NAMALWA (cell line): ENCODE measurements at places on chromosomes 16 and 17.

- DNase-seq = peak; percentile 47
Observed at GRCh38 chr16:11576427-11577289, 10.1 kb downstream of the LITAF start.

- no peak for DNase-seq
Observed at GRCh38 chr16:53542283-53542682, 39.3 kb upstream of the AKTIP start.

- peak; percentile 79 for DNase-seq
Observed at GRCh38 chr16:1960665-1961630, 1.6 kb downstream of the NDUFB10 start.

DNA sequence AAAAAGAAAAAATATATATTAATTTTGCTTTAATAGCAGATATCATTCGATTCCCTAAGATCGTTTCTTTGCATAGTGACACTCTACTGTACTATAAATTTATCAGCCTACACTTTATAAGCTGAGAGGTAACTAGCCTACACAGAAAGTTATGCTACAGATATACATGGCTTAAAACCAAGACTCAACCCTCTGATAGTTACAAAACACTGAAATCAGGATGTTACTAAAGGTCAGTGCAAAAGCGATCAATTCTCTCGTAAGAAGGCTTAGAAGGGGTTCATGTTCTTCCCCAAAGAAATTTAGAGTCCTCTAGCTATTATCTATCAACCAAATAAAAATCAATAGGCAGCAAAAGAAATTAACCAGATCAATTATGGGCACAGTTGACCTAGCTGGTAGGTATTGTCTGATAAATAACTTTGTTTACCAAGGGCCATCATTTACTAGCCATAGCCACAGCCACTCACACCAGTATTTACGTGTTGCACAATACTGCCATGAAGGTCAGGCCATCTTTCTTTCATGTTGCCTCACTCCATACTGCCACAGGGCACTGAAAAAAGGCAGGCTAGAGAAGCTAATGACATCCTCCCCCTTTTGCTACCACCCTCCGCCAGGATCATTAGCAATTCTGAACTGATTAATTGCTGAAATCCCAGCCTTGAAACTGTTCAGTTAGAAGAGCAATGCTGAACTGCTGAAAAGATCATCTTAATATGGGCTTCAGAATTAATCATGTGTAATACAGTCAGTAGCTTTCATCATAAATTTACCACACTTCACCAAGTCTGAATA lies 43.7 kb downstream of the RND2 start:
- no peak for DNase-seq

DNA sequence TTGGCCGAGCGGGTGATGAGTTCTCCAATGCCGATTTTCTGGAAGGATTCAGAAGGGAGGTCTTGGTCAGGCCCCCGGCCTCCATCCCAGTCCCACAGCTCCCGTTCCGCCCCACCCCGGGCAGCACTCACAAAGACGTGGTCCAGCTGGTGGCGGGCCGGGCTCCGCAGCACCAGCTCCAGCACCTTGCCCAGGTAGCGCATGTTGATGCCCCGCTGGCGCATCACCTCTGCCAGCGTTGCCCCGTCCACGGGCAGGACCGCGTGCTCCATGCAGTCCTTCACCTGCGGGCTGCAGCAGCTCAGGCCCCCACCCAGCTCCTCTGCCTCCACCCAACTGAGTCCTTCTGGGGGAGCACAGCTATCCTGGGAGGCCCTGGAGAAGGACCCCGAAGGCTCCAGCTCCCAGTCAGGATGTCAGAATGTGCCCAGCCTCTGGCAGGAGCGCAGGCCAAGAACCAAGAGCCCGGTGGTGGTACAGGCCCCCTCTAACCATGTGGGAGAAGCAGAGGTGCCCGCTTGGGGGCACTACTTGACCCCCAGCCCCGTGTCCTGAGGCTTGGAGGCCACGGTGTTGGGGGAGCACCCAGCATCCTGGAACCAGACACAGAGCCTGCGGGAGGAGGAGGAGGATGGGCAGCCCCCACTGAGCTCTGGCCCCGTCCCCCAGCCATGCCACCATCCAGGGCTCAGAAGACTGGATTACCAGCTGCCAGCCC lies 16.2 kb downstream of the CLUH start:
- DNase-seq = no peak

GRCh38 chr16:937723-938122 lies 33.1 kb downstream of the LMF1 start:
- no peak for DNase-seq

GRCh38 chr17:31537565-31538011 lies 146.1 kb downstream of the RAB11FIP4 start:
- DNase-seq = peak; percentile 91

DNA sequence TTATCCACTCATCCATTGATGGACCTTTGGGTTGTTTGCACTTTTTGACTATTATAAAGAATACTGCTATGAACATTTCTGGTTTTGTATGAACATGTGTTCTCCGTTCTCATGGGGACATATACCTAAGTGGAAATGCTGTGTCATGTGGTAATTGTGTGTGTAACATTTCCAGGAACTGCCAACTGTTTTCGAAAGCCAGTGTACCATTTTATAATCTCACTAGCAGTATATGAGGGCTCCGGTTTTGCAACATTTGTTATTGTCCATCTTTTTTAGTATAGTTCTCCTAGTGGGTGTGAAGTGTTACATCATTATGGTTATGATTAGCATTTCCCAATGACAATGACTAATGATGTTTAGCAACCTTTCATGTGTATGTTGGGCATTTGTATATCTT lies 5.1 kb upstream of the TRIM25 start:
- no peak for DNase-seq

DNA sequence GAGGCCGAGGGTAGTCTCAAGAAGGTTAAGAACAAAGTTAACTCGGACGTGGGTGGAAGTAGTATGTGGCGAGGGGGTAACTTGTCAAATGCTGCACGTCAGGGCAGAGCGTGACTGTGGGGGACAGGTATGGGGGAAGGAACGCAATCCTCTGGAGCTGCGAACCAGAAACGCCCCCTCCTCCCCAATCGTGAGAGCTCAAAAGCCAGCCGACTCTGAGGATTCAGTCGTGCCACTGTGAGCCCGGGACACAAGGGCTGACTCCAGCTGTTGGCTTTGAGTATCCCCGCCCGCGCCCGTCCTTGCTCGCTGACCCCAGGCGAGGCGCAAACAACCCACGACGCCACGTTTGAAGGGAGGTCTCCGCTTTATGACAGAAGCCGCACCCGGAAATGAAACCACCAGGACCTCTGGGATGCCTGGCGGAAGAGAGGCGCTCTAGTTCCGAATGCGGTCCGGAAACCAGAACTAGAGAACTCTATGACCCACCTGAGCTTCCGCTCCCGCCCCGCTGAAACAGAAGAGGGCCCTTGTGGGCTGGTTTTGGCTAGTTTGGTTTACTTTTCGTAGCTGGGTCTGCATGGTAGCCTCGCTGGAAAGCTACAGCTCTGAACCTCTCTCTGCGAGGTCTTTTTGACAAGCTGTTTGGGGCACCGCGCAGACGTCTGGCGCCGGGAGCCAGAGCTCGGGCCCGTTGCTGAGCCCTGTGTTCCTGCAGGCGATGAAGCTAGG lies at the start of gene PEX12:
PEX12 (minus strand) TSS at position 375 of the 732 bp plus-strand sequence. CDS start 550 bp downstream, outside the sequence.
- peak; percentile 92 for DNase-seq

DNA sequence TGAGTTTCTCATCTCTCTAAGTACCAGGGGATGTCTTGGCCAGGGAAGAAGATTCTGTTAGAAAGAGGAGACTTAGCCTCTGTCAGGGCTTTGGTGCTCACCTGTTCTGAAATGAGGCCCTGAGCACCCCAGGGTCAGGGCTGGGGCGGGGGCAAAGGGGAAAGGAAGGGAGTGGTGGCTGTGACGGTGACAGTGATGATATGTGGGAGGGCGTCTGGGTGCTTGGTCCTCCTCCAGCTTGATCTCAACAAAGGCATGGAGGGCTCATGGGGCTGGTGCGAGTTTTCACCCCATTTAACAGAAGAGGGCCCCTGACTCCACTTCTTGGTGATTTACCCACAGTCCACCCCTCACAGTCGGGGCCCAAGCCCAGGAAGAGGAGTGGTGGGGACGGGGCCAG lies 15.1 kb downstream of the SOX8 start:
- DNase-seq = no peak

DNA sequence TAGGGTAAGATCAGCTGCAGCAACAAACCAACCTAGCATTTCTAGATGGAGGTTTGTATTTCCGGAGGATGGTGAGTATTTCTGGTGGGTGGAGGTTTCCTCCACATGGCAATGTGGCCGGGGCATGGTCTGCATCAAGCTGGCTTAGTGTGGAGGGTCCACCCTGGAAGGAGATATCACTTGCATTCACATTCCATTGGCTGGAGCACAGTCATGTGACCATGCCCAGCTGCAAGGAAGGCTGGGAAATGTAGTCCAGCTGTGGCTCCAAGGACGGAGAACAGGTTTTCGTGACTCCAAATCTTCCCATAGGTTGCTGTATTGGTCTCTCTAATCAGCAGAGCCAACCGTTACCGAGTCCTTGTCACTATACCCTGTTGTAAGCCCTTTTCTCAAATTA lies 68.7 kb downstream of the RAI1 start:
- DNase-seq = peak; percentile 69

- DNase-seq = peak; percentile 20
Observed at GRCh38 chr16:30053376-30054015, 12.1 kb upstream of the ALDOA start.

DNA sequence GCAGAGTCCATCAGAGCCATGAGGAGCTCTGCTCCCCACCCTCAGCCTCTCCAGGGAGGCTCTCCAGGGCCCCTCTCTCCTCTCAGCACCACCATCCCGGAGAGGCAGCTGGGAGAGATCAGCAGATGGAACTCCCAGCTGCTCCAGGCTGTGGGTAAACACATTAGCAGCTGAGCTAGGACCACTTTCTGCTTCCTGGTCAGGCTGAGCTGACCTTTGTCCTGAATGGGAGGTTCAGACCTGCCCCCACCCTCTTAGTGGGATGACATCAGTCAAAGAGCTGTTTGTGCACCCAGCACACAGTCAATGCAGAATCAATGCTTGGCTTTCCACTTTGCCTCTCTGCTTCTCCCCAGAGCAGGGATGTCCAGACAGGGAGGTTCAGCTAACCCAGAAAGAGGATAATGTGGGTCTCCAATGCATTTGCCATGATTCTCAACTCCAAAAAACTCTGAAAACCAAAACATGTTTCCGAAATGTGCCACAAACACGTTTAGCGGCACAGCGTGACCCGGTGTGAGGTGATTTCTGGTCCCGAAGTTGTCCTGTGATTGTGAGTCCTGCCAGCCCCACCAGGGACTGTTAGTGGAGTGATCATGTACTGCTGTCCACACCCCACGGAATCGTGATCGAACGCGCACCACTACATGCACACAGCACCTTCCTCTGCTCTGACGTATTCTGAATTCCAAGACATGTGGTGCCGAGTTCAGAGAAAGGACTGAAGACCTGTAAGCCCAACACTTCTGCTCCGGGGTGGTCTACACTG lies 6.7 kb downstream of the GPR142 start:
- no peak for DNase-seq

- peak; percentile 28 for DNase-seq
Observed at GRCh38 chr16:28202147-28202746, 9.5 kb downstream of the XPO6 start.

DNA sequence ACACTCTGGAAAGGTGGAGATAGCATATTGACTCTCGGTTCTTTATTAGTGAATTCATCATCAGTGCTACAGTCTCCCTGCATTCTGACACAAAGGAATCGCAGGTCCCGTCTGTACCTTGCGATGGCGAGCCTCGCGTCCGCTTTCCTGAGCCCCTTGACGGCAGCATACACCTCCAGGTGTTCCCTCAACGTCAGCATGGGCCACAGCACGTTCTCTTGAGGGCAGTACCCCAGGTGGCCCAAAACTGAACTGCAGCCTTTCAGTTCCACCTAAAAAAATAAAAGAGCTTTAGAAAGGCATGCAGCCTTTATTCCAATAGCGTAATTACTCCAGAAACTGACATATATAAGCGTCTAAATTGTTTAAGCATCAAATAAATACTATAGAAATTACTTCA lies 24.2 kb upstream of the ABCA9 start:
- DNase-seq = peak; percentile 55

DNA sequence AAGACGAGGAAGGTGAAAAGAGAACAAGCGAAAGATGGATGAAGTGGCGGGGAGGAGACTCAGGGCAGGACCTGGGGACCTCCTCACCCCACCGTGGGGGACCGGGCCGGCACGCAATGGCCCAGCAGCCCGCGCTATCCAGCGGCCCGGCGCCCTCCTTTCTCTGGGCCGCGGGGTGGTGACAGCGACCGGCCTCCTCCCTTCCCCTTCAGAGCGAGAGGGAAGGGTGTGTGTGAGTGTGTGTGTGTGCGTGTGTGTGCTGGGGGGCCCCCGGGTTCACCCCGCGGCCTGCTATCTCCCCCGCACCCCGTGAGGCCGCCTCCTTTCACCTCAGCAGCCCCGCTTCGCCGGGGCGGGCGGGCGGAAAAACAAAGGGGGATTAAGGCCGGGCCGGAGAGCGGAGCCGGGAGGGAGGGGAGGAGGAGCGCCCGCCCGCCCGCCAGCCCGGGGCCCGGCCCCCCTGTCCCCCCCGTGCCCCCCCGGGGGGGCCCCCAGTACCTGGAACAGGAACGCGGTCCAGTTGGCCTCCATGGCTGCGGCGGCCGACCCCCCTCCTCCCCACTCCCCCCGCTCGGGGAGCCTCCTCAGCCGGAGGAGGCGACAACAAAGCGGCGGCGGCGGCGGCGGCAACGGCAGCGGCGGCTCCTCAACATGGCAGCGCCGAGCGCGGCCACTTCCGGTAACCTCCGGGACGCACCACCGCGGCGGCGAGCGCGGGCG lies at the start of gene VEZF1:
VEZF1 (minus strand) TSS at position 674 of the 720 bp plus-strand sequence; CDS start at position 531, 143 bp downstream.
- DNase-seq = peak; percentile 74

DNA sequence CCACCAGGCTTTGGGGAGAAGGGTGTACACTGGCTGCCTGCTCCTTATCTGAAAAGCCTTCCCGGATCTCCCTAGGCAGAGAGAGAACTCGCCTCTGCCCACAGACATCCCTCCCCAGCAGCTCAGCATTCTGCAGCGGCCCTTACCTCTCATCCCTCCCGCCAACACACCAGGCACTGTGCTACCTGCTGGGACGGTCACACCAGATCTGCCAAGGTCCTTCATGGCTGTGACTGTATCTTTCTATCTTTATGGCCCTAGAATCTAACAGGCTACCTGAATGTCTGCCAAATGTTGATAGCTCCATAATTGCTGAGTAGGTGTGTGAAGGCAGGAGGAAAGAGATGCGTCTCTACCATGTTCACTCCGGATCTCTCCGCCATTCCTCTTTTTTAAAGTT lies 7.9 kb downstream of the TSNAXIP1 start:
- DNase-seq = no peak

GRCh38 chr16:3087243-3088235 lies 11.6 kb downstream of the ZSCAN10 start:
- no peak for DNase-seq

DNA sequence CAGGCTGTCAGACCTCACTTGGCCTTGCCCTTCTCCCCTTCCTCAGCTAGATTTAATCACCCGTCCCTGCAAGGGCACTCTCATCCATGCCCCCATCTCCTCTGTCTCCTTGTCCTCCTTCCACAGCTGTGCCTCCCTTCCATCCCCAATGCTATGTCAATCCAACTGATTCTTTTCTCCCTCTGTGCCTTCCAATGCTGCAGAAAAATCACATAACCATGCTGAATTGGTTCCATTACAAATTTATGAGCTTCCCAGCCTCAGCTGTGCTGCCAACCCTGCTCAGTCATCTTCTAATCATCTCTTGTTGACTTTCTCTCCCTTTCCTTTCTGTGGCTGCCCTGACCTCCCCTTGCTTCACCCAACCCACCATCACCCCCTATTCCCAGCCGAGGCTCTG lies 56.3 kb upstream of the PIRT start:
- DNase-seq = no peak

- no peak for DNase-seq
Observed at GRCh38 chr17:64083093-64083492, 46.9 kb downstream of the ERN1 start.

- no peak for DNase-seq
Observed at GRCh38 chr17:7932483-7932891, 481 bp downstream of the CNTROB start.
